HAP-1 (cell line): ENCODE measurements at places on chromosomes 4 and X.

DNA sequence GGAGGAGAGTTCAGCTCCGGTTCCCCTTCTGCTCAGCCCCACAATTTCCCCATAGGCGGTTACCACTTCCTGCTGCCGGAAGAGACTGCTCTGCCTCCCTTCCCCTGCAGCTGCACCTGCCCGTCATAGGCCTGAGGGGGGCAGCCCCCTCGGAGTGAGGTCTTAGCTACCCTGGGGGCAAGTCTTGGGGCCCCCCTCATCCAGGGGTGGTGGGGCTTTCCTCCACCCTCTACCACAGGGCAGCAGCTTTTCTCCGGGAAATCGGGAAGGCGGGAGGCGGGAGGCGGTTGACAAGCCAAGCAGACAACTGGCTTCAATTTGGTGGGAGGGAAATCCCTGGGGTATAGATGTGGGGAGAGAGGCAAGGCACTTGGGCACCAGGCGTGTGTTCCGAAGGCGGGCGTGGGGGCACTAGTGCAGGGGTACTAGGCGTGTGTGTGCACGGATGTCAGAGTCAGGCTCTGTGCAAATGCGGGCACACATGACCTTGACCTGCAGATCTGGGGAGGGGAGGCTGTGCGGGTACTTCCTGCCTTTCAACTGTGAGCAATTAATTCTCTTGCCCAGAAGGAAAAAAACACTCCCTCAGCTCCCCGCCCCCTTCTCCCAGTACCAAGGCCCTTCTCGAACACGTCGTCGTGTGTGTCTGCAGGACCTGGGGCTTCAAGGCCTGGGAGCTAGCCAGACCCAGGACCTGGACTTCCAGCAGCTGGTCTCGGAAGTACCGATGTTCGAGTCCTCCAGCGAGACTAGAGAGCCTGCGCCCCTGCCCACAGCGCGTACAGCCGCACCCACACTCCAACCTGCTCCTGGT is 1.0 kb upstream of the ARHGAP4 start:
- peak; percentile 78 for DNase-seq

DNA sequence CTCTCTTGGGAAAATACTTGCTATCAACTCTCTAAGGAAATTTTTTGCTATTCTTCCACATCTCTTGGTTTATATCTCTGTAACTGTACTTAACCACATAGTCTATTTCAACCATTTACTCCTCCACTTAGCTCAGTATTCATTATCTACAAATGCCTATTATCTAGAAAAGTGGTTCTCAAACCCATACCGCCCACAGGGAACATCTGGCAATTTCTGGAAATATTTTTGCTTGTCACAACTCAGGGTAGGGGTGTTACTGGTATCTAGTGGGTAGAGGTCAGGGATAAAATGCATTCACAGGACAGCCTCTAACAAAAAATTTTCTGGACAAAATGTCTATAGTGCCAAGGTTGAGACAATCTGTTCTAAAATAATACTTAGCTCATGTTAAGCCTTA is 14.4 kb downstream of the ATRX start:
- DNase-seq: no peak

GRCh38 chr4:89249716-89250361 is 57.8 kb downstream of the GPRIN3 start:
- DNase-seq: no peak

DNA sequence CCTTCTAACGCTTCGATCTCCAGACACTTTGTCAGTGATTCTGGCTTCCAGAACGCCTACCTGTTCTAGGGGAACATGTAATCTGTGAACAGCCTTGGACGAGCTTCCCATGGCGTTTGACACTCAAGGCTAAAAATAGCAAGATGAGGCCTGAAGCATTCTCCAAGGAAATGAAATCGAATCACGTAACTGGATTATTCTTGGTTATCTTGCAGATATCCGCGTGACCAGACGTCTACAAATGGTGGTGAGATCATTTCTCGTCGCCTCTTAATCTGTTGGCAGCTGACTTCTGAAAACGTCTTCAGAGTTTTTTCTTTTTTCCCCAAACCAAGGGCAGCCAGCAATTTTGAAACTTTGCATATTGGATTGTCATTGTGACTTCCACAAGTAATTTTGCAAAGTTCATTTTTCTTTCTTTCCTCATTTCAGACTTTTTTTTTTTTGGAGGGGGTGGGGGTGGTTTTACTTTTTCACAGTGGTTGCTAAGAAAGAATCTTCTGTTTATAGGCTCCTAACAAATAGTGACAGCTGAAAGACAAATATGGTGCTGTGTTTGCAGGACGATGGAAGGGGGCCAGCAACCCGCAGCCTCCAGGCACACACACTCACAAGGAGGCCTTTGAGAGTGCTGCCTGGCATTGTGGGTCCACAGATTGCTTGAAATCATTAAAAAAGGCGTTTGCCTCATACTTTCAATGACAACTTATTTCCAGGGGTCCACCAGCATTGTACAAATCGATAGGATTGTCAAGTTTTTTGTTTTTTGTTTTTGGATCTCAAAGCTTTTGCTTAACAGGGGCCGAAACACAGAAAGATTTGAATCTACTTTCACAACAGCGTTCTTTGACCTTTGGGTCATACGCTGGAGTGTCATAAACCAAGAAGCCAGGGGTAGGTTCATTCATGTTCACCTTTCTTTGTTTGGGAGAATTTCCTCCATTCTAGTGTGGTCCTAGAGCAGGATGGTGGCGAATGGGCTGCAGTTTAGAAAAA is 32.4 kb upstream of the PDLIM3 start:
- DNase-seq: no peak

DNA sequence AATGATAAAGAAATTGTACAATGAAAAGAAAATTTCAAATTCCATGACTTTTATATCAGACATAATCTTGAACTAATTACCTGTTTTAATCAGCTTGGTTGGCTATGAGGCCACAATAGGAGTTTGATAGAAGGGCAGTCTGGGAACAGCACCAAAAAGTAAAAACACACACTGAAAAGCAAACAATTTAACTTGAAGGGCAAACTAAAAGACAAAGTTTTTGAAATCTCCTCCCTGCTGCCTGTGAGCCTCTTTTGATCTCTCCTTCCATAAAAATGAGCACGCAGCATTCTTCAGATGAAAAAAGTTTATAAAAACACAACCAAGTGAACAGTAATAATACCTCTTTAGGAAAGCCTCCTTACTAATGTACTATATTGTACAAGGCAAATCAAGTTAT is 8.1 kb downstream of the ODAM start:
- DNase-seq: no peak

DNA sequence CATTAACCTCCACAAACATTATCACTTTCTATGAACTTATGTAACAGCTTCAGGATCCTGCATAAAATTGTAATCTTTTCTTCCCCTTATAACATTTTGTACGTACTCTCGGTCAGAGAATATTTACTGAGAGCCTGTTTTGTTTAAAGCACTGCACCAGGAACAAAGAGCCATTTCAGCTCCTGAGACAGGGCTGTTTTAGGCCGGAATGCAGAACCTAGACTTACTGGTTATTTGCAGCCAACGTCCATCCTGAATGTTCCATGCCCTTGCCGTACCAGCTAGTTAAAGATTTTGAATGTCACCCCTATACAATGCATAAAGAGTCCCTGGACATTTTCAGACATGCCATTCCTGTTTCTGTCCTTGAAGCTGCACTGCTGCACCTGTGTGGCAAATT is 248.8 kb downstream of the PCDH7 start:
- DNase-seq: no peak

- no peak for DNase-seq
These were observed 2.5 kb downstream of the CACNA1F start for GRCh38 chrX:49230500-49231232.
